ENCODE measurements at places on chromosomes 6 and 20.

DNA sequence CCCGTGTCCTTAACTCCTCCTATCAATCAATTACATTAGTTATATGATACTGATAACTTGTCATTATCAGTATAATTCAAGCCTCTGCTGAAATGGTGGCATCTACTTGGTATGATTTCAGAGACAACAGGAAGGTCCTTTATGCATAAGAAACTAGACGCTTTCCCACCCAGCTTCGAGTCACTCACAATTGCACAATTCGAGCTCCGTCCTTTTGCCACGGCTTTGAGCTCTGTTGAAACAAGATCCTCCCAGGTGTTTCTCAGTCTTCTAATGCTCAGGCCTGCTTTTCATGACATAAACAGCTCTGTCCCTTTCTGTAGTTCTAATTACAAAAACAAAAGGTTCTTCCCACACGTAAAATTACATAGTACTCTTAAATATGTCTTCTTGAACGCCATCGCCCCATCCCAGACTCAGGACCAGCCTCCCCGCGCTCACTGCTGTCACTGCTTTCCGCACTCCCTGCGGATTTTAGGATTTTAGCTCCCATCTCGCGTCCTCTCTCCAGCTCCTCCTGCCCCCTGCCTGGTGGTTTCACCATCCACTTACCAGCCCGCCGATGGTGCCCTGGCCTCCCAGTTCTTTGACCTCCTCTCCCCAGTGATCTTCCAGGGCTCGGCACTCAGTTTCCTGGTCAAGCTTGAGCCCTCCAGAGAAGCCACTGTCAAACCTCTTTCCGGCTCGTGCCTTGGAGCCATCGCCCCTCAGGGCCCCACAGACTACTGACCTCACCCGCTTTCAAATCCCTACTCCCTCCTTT is 23.2 kb upstream of the PNPLA1 start:
- DNase-seq = no peak

GRCh38 chr20:8808202-8808535 is 260.7 kb upstream of the PLCB4 start:
- DNase-seq = no peak

GRCh38 chr6:92504509-92504908 is 914.9 kb downstream of the EPHA7 start:
- no peak for DNase-seq

GRCh38 chr6:84657486-84657885 is 106.9 kb downstream of the TBX18 start:
- no peak for DNase-seq

- no peak for DNase-seq
These were observed 364.3 kb downstream of the RIMS1 start for GRCh38 chr6:72250664-72251063.

GRCh38 chr6:79687759-79688158 is 56.6 kb downstream of the SH3BGRL2 start:
- no peak for DNase-seq

DNA sequence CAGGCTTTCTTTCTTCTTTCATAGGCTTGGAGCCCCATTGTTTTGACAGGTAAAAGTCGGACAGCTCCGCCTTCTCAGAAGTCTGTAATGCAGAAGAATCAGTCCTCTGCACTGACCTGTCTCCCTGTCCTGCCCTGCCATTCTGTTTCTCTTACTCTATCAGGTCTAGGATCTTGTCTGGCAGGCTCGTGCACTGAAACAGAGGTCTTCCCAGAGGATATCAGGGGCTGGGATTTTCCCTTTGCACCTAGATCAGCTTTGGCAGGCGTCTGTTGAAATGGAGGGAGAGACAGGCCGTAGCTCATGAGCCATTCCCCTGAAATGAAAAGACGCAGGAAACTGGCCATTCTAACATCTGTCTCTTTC is 25.0 kb downstream of the KIF3B start:
- no peak for DNase-seq

DNA sequence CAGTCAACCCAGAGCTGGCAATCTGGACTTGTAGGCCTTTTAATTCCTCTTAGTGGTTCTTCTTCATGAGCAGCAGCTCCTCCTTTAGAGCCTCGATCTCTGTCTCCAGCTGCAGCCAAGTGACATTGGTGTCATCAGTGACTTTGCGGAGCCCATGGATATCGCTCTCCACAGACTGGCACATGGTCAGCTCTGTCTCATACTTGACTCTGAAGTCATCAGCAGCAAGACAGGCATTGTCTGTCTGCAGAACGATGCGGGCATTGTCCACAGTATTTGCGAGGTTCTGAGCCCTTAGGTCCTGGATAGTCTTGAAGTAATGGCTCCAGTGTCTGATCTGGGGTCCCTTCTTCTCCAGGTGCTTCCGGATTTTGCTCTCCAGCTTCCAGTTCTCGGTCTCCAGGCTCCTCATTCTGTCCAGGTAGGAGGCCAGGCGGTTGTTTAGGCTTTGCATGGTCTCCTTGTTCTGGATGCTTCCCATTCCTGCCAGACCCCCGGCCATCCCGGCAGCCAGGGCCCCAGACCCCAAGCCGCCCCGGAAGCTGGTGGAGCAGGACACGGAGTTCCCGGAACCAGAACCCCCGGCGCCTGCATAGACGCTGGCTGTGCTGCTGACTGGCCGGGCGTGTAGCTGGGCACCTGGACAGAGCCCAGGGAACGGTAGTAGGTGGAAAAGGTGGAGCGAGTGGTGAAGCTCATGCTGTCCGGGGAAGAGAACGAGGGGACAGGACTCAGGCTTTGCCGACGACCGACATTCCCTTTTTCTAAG is 15.1 kb downstream of the RFPL4B start:
- no peak for DNase-seq

GRCh38 chr6:66662196-66662595 is 955.2 kb upstream of the EYS start:
- DNase-seq = no peak

All from activated CD4-positive, CD25-positive, alpha-beta regulatory T cell (primary cell).